ENCODE measurements at places on chromosomes 5 and 9.

- DNase-seq: no peak
- H3K4me1 ChIP-seq: no peaks in the 10 kb centered on the region
- H3K4me3 ChIP-seq: no peak overlapping the region
These were observed 314.0 kb downstream of the NDUFS4 start for GRCh38 chr5:53874409-53874808.

GRCh38 chr5:132465059-132465707 is 25.4 kb downstream of the IRF1 start:
- H3K27ac ChIP-seq: no peak overlapping the region
- H3K4me3 ChIP-seq: no peak overlapping the region
- no peak for DNase-seq
- H3K27me3 ChIP-seq: no peaks in the 10 kb centered on the region
- no peaks in the 10 kb centered on the region for H3K4me1 ChIP-seq

DNA sequence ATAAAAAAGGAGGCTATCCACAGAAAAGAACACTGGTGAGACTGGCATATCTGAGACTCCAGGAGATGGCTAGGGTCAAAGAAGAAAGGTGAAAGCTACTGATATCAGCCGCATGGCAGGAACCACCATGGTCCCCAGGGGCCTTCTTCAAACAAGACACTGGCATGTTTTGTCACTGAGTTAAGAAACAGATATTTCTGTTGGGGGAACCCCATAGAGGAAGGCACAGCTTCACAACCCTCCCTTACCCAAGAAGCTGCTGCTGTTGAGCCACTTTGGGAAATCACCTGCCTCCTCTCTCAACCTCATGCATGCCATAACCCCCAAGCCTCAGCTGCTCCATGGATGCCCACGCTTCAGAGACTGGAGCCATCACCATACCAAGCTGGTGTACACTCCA is 13.3 kb upstream of the BTNL3 start:
- no peak overlapping the region for H3K27ac ChIP-seq
- no peaks in the 10 kb centered on the region for H3K36me3 ChIP-seq
- H3K4me3 ChIP-seq: no peak overlapping the region

GRCh38 chr9:21812415-21812814 is 10.0 kb downstream of the MTAP start:
- no peak for DNase-seq
- H3K27ac ChIP-seq: no peak overlapping the region
- peaks cover 13% of the 10 kb centered on the region for H3K4me1 ChIP-seq
- H3K36me3 ChIP-seq: peaks cover 15% of the 10 kb centered on the region
- no peak overlapping the region for H3K4me3 ChIP-seq

DNA sequence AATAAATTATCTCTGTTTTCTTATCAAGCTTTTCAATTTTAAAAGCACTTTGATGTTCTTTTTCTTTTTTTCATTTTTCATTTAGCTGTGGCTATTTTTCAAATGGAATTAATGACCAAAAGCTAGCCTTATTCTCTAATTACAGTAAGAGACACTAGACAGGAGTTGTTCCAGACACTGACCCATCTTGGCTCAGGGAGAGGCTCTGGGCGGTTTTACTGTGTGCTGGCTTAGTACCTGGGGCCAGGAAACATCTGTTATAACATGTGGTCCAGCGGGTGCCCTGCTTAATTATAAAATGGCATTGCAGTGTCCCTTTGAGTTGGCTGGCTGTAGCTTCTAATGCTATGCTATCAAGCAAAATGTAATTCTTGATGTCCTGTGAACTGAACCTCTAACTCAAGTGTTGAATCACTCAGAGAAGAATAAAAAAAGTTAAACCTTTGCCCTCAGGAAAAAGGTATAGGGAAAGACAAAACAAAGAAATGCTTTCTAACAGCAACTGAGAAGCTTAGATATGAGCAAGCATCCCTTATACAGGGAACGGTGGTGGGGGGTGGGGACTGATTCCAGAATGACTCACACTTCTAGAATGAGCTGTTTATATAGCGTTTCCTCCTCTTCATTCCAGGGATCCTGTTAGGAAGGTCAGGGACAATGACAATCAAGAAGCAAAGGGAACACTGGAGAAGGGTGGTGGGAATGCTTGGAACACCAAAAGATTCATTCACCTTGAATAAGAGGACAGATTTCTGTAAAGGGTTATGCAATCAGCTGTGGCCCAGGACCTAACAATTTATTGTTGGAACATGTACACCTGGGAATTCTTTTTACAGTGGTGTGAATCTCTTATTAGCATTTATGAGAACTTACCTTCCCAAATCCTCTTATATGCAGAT is 58.7 kb upstream of the NFIB start:
- DNase-seq: no peak
- no peaks in the 10 kb centered on the region for H3K27me3 ChIP-seq
- no peak overlapping the region for H3K27ac ChIP-seq
- no peaks in the 10 kb centered on the region for H3K4me1 ChIP-seq

DNA sequence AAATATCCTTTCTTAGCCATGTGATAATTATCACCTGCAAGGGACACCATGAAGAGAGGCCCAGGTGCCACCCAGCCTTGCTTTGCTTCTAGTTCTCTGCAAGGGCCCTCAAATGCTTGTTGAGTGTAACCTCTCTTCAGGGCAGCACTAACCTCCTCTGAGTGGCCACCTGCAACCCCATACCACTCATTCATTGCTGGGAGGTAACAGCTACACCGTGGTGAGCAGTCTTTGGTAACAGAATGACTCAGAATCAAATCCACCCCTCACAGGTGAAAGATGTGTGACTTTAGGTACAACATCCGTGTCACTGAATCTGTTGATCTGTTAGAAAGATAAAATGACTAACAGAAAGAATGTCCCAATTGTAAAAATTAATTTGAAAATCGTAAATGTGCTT is 365.1 kb upstream of the TRPC7 start:
- peaks cover 3% of the 10 kb centered on the region for H3K4me1 ChIP-seq
- no peaks in the 10 kb centered on the region for H3K36me3 ChIP-seq
- H3K27me3 ChIP-seq: no peaks in the 10 kb centered on the region
- no peak overlapping the region for H3K27ac ChIP-seq
- no peak for DNase-seq

DNA sequence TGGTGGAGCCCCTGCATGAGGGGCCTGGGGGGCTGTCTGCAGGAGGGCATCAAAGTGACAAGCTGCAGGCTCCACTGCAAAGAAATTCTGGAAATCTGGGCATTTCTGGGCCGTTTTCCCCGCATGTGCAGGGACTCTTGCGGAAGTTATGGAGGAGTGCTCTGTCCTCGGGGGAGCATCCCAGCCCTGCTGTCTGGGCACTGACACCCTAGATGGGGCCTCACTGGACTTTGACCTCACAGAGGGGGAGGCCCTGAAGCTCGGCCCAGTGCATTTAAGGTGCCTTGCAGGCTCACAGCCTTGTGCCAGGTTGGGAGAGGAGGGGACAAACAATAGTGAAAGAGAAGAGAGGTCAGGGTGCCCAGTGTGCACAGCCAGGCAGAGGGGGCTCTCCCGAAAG is 35.4 kb downstream of the LHX3 start:
- no peak overlapping the region for H3K4me3 ChIP-seq
- H3K27ac ChIP-seq: no peak overlapping the region
- peaks cover 4% of the 10 kb centered on the region for H3K4me1 ChIP-seq
- H3K27me3 ChIP-seq: no peaks in the 10 kb centered on the region

GRCh38 chr5:116076496-116076895 is 8.3 kb upstream of the COMMD10 start:
- no peaks in the 10 kb centered on the region for H3K36me3 ChIP-seq
- no peaks in the 10 kb centered on the region for H3K4me1 ChIP-seq
- DNase-seq: no peak
- no peak overlapping the region for H3K4me3 ChIP-seq
- no peaks in the 10 kb centered on the region for H3K27me3 ChIP-seq

All from cardiac muscle cell (in vitro differentiated cells and primary cell).